ENCODE measurements at places on chromosomes 2 and 18.

- no peak for DNase-seq
These were observed 95.0 kb downstream of the RNF144A start for GRCh38 chr2:7012141-7012764.

GRCh38 chr2:120669121-120669952 lies 66.3 kb upstream of the GLI2 start:
- DNase-seq: no peak

DNA sequence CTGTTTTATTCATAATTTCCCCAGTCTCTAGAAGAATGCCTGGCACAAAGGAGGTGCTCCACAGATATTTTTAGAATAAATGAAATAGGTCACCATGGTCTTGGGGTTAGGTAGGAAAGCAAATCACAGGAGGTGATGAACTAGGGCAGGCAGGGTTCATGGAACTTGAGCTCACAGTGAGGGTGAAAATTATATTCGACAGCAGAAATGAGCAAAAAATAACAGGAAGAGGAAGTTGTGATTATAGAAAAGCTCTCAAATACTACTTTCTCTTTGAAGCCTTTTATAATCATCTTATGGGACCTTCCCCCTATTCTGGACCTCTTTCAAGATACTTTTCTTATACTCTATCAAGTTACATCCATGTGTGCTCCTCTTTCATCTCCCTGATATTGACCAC lies 4.5 kb upstream of the CREB1 start:
- DNase-seq: no peak

DNA sequence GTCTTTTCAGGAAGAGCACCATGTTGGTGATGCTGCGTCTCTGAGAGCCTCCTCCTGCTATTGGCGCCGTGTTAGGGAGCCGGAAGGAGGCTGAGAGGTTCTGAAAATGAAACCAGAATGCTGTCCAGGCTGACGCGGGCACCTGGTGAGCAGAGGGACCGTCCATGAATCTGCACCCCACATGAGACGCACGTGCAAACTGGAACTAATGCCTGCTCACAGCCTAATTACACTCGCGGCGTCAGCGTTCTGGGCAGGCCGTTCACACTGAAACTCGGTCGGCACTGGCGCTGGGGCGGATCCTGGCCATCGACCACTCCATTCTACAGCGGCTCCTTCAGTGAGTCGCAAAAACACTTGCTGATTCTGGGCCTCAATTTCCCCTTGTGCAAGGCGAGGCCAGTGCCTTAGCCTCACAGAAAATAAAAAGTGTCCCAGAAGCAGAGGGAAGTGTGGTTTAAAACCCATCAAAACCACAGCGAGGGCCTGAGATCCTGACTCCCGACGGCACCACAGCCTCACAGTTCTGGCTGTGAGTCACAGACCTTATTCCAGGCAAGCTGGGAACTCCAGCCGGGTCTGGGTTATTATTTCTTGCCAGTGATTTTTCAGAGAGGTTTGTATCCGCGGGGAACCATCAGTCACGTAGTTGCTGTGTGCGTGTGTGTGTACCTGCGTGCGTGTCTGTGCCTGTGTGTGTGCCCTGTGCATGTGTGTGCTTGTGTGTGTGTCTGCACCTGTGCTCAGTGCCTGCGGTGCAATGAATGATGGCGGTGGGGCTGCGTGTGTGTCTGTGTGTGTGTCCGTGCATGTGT lies 49.1 kb upstream of the CTDP1 start:
- no peak for DNase-seq

- no peak for DNase-seq
These were observed 234.2 kb downstream of the ASXL3 start for GRCh38 chr18:33812186-33812585.

DNA sequence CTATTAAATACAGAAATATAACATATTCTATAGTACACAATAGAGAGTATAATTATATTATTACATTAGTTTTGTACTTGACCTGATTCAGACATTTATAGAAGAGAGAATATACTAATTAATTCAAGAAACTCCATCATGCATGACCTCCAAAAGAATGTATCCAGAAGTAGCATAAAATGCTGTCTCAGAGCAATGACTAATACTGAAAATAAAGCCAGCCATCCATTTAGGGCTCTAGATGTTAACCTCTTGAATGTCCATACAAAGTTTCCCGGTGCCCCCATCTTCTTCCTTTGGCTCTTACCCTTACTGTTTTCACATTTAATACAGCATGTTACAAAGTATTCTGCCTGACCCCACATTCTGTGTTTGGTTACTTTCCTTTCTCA lies 102.0 kb downstream of the ARHGAP15 start:
- no peak for DNase-seq

- DNase-seq: no peak
These were observed 655.9 kb downstream of the DSC3 start for GRCh38 chr18:30386624-30387023.

DNA sequence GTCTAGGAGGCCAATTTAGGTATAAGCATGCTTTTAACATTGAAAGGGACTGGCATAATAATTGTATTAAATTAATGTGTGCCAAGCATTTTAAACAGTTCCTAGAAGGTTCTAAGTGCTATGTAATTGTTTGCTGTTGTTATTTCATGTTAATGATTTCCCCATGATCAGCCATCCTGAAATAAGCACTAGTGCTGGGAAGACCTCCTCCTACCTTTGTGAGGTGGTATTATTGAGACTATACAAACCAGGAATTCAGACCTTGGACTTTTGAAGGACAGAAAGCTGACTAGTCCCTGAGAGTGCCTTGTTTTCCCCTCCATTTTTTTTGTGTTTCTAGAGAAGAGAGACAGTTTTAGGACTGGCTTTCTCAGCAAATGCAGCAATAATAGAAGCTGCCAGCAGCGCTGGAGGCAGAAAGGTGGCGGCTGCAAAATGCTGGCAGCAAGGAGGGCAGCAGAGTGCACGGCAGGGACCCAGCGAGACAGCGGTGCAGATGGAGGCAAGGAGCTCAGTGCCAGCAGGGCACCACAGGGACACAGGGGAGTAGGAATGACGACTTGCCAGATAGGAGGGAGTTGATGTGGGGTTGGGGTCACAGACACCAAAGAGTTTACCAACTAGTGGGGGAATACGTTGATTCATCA lies 25.3 kb downstream of the NABP1 start:
- DNase-seq: no peak

- no peak for DNase-seq
These were observed 378.7 kb downstream of the METTL4 start for GRCh38 chr18:2192562-2192961.

- DNase-seq: no peak
These were observed 136.5 kb downstream of the ZNF236 start for GRCh38 chr18:76958692-76959341.

DNA sequence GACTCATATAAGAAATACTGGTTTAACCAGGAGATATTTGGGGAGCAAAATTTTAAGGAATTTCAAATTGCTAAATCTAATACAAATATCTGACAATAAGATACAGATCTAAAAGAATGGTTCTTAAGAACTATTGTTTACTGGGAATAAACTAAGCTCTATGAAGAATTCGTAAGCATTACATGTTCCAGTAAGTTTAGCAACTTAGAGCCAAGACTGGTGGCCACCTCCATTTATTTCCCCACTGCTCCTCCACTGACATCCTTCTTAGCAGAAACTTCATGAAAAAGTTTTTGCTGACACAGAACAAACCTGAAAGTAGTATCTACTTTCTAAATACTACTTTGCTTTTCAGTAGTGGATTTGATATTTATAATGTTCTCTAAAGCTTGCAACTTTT lies 83.0 kb downstream of the ACSL3 start:
- no peak for DNase-seq

DNA sequence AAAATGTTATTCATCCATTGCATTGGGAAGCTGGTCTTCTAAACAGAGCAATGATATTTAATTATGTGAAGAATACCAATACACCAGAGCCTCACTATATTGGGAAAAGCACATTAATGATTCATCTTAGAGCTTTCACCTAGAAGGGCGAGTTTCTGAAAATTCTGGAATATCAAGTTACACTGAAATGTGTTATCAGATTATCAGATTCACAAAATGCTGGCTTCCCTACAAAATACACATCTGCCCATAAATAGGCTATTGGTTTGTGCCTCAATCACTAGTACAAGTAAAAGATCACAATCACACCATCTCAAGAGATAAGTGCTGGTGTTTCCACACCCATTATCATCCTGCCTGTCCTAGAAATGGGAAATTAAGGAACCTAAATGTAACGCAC lies 200.7 kb downstream of the TMEM163 start:
- DNase-seq: no peak

DNA sequence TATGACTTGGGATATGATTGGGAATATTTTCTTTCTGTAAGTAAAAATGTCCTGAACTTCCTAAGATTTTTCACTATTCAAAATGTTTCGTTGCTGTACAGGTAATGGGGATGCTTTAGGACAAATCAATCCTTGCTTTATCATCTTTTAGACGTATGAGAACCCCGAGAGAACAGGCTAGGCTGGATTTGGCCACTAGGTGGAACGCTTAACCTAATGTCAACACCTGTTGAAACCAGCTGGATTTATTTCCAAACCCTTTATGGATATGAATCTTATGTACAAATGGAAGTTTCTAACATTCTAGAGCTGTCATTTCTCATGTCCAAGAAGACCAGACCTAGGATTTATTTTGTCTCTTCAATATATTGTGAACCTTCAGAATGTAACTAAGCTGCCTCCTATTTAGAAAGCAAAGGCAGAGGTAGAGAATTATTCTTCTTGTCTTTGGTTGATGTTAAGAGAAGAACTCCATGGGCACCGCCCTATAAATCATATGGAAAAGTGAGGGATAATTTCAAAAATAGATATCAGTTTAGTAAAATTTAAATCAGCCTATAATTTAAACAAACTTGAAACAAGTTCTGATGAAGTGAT lies 96.7 kb downstream of the PMAIP1 start:
- no peak for DNase-seq

GRCh38 chr2:45904946-45905631 lies 253.6 kb downstream of the PRKCE start:
- DNase-seq: no peak

DNA sequence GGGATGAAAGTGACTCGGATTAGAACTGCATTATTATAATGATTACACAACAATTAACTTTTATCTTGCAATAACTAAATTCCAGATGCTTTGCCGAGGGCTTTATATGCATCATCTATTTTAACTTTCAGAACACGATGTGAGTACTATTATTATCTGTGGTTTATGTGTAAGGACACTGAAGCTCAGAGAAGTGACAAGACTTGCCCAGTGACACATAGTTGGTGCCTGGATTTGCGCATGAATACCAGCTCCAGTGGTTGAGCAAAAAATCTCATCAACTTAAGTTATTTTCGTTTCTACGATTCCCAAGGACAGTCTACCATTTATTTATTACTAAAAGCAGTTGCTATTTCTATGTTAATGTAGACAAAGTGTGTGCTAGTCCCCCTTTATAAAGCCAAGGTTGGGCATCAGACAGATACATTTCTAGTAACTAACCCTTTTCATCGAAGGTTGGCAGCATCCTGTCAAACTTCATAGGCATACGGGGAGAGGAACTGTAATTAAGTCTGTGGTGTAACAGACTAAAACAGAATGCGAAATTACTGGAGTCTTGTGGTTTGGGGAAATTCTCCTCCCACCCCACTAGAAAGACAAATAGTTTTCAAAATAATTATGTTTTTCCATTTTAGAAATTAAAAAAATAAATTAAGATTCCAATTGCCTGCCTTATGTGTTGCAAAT lies 73.2 kb upstream of the BOD1L2 start:
- DNase-seq: no peak

DNA sequence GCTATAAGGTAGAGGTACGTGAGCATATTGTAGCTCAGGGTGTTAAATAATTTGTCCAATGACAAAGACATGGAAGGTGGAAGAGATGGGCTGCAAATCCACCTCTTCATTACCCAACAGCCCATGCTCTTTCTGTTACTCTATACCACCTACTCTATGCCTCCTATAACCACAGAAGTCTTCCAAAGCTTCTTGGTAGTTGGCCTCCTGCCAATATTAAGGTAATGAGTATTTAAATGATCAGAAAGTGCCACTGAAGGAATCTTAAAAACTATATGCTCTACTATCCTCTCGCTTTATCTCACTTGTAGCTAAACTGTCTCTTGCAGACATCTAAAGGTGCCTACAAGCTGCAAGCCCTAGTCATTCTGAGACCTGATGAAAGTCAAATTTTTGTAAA lies 41.1 kb downstream of the SULT1C2 start:
- no peak for DNase-seq

All from NCI-H1436 treated with DMSO at 0.1 percent for 48 hours (cell line).